Daoy (cell line): ENCODE measurements at places on chromosomes 7 and 10. TPM values are rescaled to one million over a fixed set of nuclear protein-coding genes. Genes with fewer than 3 reads are reported as not detected.

GRCh38 chr10:5978230-5978489 is 817 bp upstream of the IL15RA start:
- no peak for DNase-seq

Gene TMEM184A
- 1.7 and 5.9 TPM in 2 replicates for total RNA-seq

Gene CFAP70
- total RNA-seq: 0.29 TPM in 1 of 2 replicates, not detected in the other

- no peak for DNase-seq
These were observed 24.8 kb upstream of the OCM2 start for GRCh38 chr7:98014830-98015229.

Gene OR9A4
- not detected in 2 replicates for total RNA-seq

- no peak for DNase-seq
These were observed 5.3 kb upstream of the CALD1 start for GRCh38 chr7:134774119-134774518.

Gene EPO
- total RNA-seq: not detected in 2 replicates

Gene CNOT4
- 2.6 and 5.0 TPM in 2 replicates for total RNA-seq

DNA sequence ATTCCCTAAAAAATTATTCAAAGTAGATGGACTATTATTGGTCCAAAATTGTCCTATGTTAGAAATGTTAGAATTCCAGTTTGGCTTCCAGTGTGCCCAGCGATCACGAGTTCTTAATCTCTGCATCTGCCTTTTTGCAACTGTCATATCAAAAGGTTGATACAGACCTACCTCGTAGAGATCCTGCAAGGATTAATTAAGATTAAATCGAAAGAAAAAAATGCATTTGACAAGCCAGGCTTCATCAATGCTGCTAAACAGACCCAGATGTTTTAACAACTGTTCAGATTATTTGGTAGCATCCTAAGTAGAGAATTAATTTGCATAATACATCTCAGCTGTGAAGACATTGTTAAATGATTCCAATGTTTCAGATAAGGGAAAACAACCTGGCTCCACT is 336.5 kb downstream of the CRPPA start:
- DNase-seq: no peak
